Glutamatergic neuron (in vitro differentiated cells): ENCODE measurements at places on chromosomes 16 and 17. TPM values are rescaled to one million over a fixed set of nuclear protein-coding genes. Genes with fewer than 3 reads are reported as not detected.

CCR7 gene
- total RNA-seq = not detected

C16orf92 gene
- not detected for total RNA-seq

- no peak for DNase-seq
Observed at GRCh38 chr16:70614208-70614951, 32.0 kb upstream of the IL34 start.

DNA sequence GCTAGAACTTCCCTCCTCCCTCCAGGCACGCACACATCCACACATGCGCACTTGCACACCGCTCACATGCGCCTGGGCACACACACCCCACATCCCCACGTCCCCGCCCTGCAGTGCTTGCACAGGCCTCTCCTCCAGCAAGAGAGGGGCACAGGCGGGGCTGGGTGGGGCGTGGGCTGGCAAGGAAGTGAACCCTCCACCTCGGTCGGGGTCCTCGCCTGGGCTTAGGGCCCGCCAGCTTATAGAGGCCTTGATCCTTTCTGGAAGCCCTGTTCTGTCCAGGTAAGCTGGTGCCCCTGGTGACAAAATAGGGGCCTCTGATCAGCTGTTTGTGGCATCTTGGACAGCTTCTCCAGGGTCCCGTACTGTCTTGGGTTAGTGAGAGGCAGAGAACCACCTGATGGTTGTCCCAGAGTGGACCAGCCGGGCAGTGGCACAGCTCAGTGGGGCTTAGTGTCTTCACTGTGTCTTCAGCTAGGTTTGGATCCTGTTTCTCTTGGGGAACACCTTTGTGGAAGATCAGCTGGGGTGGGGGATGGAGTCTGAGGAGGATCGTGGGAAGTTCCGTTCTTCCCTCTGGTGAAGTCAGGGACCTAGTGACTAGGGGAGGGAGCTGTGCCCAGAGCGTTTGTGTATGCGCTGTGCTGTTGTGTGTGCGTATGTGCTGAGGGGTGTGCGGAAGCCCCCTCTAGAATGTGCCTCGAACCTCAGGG lies 12.1 kb downstream of the TBX4 start:
- no peak for DNase-seq

DNA sequence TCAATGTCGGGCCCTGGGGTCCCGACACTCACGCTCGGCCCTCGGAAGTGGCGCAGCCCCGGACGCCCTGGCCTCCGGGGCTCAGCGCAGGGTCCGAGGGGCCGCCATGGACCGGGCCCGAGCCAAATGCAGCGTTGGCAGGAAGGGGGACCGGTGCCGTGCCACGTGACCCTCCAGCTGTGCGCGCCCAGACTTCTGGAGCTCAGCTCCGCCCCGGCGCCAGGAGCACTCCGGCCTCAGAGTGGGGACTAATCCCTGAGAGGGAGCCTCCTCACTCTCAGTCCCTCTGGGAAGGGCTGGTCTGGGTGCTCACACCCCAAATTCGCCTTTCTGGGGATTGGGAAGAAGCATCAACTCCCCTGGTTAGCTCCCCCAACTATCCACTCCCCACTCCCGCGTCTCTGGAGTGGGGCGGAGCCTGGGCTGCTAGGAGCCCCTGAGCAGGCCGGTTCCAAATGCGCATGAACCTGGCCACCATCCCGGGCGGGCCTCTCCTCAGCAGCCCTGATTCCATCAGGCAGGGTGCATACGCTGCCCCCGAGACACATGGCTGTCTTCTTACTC lies at the start of gene B3GNT9:
TSS of gene B3GNT9 (minus strand) at position 166 of the 564 bp plus-strand sequence. CDS start 513 bp downstream, outside the sequence.
- peak; percentile 41 for DNase-seq
